ENCODE measurements at places on chromosomes 11 and 22. TPM values are rescaled to one million over a fixed set of nuclear protein-coding genes. Genes with fewer than 3 reads are reported as not detected.

The GLYATL1B gene
- total RNA-seq, result not detected

The APOL4 gene
- 4.4 TPM for total RNA-seq

DNA sequence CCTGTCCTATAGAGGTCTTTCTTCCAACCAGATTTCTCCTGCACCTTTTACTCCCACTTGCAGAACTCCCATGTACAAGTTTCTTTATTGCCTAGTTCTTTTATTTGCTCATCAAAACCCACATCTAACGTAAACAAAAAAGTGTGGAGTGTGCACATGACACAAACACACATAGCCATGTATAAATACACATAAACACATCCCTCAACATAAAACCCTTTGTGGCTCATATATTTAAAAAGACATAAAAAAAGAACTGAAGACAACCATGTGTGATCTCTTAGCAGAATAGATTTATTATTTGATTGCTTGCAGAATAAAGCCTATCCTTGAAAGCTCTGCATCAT is 1.7 kb downstream of the HBG2 start:
- no peak for DNase-seq

- DNase-seq, result no peak
Measured at GRCh38 chr11:69133251-69133650, 22.5 kb upstream of the SMIM38 start.

The WT1 gene
- total RNA-seq, result not detected

The SEC14L6 gene
- total RNA-seq, result 1.4 TPM

DNA sequence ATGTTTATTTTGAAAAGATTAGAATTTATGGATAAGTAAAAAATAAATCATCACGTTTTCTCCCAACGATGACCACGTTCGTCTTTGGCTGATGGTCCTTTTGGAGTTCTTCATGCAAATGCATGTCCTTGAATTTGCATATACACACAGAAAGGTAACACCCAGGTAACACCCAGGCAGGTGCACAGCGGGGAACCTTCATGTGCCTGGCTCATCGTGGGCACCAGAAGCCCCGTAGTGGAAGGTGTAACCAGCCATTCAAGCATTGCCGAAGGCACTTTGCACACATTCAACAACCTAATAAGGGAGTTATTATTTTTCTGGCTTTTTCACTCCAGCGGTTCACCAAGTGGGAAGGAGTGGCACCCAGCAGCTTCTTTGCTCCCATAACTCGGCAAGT is 404.6 kb downstream of the TBC1D22A start:
- no peak for DNase-seq

DNA sequence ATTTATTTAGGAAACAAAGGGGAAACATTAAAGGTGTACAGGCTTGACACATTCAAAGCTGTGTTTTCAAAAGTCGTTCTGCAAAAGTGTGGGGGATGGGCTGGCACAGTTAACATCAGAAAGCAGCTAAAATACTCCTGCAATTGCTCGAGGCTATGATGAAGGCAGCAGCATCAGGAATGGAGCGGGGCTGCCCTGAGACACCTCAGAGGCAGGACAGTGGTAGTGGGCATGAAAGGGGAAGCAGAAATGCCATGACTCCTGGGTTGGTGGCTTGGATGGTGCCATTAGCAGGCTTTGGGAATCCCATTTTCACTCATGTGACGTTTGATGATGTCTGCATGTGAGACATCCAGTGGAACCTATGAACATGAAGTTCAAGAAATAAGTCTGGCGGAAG is 646 bp downstream of the NCAPD3 start:
- DNase-seq, result no peak

GRCh38 chr11:65854161-65854592 is 3.8 kb downstream of the CFL1 start:
- no peak for DNase-seq

The TSSK2 gene
- total RNA-seq, result not detected

- DNase-seq, result no peak
Measured at GRCh38 chr22:43050995-43051394, 36.0 kb upstream of the PACSIN2 start.

DNA sequence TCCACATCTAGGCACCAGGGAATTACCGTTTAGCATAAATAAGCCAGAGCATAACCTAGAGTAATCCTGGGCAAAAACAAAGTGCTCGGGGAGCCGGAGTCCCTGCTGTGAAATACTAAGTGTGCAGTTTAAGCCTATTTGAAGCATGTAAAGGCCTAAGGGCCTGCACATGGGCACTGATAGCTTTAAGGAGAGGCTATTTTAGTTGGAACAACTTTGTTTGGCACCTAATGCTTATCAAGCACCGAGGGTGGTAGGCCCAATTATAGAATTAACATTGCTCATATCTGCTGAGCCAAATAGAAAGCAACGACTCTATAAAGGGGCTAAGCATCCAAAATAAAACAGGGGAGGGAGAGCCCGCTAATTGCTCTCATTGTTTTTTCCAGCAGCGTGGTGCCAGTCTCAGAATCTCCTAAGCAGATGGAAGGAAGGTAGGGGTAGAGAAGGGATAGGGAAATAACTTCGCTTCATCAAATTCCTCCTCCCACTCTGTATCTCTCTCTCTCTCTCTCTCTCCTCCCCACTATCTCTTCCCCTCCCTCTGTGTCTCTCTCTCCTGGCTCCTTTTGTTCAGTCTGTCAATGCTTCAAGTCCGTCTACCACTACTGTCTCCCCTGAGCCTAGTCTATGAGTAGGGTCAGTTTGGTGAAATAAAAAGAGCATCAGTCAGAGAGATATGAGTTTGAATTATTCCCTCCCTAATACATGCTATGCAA is 292.8 kb downstream of the NXPE2 start:
- DNase-seq, result no peak

The CCDC15 gene
- 2.4 TPM for total RNA-seq

DNA sequence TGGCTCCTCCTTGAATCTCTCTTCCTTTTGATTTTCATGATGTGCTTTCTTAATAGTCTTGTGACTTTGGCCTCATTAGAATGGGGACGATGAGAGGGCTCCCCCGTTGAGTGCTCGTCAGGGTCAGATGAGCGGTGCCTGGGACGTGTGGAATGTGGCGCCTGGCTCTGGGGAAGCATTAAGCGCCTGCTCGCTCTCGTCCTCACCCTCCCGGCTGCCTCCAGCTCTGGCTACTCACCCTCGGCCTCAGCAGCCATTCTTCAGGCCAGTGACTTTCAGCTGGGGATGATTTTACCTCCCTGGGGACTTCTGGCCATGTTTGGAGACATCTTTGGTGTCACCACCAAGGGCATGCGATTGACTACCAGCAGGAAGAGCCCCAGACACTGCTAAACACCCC is 69.7 kb downstream of the RPS6KA4 start:
- DNase-seq, result no peak

- DNase-seq, result no peak
Measured at GRCh38 chr11:45945397-45945999, 23.0 kb downstream of the LARGE2 start.

GRCh38 chr11:31822175-31822926 is 11.2 kb upstream of the PAX6 start:
- no peak for DNase-seq

The ZP1 gene
- not detected for total RNA-seq

The GGT5 gene
- total RNA-seq, result 1.6 TPM

DNA sequence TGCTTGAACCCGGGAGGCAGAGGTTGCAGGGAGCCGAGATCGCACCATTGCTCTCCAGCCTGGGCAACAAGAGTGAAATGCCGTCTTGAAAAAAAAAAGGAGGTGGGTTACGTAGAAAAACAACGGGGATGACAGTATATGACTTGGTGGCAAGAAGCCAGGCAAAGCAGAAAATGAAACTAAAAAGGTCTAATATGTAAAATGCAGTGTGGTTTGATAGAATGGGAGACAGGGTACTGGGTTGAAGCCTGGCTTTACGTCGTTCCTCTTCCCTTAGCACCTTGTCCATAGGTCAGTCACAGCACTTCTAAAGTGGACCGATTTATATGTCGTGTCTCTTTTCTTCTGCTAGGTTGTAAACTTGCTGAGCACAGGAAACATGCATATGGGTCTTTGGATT is 274.9 kb upstream of the ZC3H12C start:
- no peak for DNase-seq

The GAB4 gene
- 0.36 TPM for total RNA-seq

The MS4A15 gene
- not detected for total RNA-seq

GRCh38 chr11:59206635-59207034 is 6.1 kb downstream of the MPEG1 start:
- peak; percentile 59 for DNase-seq

The TRPM5 gene
- total RNA-seq, result 0.38 TPM

DNA sequence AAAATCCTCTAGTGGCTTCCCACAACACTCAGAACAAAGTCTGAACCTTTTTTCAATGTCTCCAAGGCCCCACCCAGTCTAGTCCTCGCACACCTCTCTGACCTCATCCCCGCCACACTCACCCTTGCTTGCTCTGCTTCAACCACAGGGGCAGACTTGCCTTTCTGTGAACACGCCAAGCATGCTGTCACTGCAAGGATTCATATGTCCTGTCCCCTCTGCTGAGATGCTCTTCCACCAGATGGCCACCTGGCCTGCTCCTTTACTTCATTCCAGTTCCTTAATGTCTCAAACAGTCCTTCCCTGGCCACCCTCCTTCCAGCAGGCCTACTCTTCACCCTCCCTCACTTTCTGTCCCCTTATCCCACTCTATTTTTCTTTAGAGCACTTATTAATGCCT is 60.6 kb upstream of the ARHGAP20 start:
- no peak for DNase-seq

- no peak for DNase-seq
Measured at GRCh38 chr11:39268176-39268690, 2191.2 kb downstream of the LRRC4C start.

GRCh38 chr11:109658190-109658589 is 236.2 kb downstream of the C11orf87 start:
- no peak for DNase-seq

The APOBEC3H gene
- total RNA-seq, result not detected

The OR51F2 gene
- not detected for total RNA-seq

GRCh38 chr11:67002921-67003411 is 20.0 kb upstream of the SYT12 start:
- DNase-seq, result no peak

DNA sequence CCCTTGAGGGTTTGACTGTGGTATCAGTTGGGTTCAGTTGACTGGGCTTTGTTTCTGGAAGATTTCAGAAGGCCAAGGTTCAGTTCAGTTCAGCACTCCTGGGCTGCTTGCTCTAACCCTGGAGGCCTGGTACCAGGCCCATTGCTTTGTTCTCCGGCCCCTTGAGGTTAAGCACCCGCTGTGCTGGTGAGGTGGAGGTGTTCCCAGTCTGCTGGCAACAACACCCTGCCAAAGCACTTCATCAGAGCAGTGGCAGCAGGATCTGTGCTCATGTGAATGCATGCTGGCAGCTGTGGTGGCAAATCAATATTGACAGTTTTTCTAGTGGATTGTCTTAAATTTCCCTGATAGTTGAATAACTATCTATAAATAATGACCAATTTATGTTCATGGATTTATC is 3.8 kb upstream of the SCGB1D1 start:
- DNase-seq, result no peak

The ELMOD1 gene
- 0.51 TPM for total RNA-seq
